ENCODE measurements at places on chromosomes 2 and 18.
A peak's percentile ranks its signal among the peaks of the same experiment; 100 is the strongest.

DNA sequence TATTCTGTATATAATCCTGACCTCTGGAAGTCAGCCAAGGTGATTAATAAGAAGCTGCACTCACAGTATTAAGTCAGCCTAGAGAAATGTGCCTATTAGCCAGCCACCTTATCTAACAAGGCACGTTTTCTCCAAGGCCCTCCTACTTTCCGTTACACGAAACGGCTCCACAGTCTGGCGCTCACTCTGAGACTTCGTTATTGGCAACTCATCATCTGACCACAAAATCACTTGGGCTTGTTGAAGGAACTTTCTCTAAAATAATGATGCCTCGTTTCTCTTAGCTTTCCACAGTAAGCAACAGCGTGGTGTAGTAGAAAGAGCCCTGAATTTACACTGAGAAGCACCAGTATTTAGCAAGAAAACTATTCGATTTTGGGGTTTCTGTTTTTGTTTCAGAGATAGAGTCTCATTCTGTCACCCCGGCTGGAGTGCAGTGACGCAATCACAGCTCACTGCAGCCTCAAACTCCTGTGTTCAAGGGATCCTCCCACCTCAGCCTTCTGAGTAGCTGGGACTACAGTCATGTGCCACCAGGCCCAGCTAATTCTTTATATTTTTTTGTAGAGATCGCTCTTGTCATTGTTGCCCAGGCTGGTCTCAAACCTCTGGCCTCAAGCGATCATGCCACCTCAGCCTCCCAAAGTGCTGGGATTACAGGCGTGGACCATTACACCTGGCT is 53.6 kb upstream of the SLC14A1 start:
- DNase-seq = no peak

- DNase-seq = no peak
Observed at GRCh38 chr2:127164761-127165538, 55.1 kb downstream of the CYP27C1 start.

GRCh38 chr2:189698020-189698887 is 23.8 kb downstream of the ANKAR start:
- DNase-seq = peak; percentile 38

DNA sequence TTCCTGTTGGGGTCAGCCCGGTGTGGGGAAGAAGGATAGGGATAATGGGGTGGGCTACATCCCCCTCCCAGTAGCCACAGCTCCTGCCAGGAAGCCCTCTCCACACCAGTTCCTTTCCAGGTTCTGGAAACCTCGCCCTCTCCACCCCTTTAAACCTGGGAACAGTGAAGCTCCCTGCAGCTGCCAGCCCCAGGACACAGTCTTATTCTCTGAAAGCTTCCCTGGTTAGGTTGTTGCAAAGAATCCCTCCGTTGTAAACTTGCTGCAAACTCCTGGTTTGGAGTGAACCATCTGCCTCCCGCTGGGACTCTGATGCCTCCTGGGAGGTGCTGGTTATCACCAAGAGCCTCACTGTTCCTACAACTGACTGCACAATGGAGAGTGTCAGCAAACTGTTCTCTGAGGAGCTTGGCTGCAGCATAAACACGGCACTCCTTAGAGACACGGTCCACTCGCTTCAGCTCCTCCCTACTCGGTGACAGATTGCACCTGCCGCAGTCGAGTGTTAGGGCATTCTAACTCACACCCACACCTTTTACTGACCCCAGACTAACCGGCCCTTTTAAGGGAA is 261.8 kb upstream of the RAB6C start:
- no peak for DNase-seq

- DNase-seq = no peak
Observed at GRCh38 chr18:70365361-70365760, 76.5 kb downstream of the SOCS6 start.

DNA sequence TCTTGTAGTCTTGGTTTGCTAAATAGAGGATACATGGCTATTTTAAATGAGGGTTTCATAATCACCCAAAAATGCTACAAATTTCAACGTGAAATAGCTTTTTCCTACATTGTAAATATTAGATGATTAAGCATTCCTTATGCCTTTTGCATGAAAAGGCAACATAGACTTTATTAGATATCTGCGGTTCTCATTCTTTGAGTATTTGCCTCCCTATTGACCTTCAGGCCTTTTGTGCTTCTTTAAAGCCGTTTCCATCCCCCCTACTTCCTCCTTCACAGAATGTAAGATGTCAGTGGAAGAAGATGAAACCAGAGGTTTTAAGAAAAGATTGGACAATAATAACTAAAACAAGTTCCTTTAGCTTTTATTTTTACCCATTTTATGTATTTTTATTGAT is 144.1 kb downstream of the UBE2E3 start:
- DNase-seq = no peak

GRCh38 chr2:101989740-101990460 is 1.9 kb upstream of the IL1R2 start:
- no peak for DNase-seq

- DNase-seq = no peak
Observed at GRCh38 chr2:187547353-187547979, 6.8 kb downstream of the TFPI start.

DNA sequence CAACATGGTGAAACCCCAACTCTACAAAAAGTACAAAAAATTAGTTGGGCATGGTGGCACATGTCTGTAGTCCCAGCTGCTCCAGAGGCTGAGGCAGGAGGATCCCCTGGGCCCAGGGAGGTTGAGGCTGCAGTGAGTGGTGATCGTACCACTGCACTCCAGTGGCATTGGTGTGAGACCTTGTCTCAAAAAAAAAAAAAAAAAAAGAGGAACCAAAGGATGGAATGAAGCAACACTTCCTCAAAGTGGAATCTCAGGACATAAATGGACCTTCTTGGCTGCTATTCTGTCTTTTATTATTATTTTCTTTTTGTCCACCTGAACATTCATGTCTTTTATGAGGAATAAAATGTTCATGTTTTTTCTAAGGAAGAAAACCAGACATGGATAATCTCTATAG is 13.7 kb downstream of the GEMIN6 start:
- no peak for DNase-seq

- no peak for DNase-seq
Observed at GRCh38 chr2:121039679-121040078, 245.3 kb downstream of the TFCP2L1 start.

- no peak for DNase-seq
Observed at GRCh38 chr18:63005306-63005705, 290.0 kb downstream of the PHLPP1 start.

GRCh38 chr2:160394153-160394552 is 99.5 kb downstream of the RBMS1 start:
- no peak for DNase-seq

DNA sequence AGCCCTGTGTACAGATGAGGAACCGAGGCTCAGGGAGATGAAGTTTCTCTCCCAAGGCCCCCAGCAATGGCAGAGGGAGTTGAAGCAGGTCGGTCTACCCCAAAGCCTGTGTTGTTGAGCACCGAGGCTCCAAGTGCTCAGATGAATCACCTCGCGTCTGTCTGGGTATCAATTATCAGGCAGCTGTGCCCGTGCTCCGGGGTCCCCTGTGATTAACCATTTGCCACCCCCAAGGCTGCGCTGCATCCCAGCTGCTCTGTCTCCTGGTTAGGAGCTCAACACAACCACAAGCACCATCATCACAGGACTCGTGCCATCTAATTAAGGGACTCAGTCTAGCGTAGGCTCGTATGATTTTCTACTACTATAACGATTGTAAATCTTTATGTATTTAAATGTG is 27.1 kb downstream of the LIPG start:
- DNase-seq = no peak

GRCh38 chr18:31554776-31555175 is 36.9 kb upstream of the TTR start:
- DNase-seq = no peak

All from activated gamma-delta T cell treated with Interleukin-2 at 50 U/mL for 16 hours (primary cell).